ENCODE measurements at places on chromosomes 13 and 19.

GRCh38 chr19:23436318-23436717, 41.0 kb upstream of the ZNF91 start:
- no peak for DNase-seq

- no peak for DNase-seq
These were observed 39.6 kb downstream of the C1QTNF9 start for GRCh38 chr13:24348797-24349515.

DNA sequence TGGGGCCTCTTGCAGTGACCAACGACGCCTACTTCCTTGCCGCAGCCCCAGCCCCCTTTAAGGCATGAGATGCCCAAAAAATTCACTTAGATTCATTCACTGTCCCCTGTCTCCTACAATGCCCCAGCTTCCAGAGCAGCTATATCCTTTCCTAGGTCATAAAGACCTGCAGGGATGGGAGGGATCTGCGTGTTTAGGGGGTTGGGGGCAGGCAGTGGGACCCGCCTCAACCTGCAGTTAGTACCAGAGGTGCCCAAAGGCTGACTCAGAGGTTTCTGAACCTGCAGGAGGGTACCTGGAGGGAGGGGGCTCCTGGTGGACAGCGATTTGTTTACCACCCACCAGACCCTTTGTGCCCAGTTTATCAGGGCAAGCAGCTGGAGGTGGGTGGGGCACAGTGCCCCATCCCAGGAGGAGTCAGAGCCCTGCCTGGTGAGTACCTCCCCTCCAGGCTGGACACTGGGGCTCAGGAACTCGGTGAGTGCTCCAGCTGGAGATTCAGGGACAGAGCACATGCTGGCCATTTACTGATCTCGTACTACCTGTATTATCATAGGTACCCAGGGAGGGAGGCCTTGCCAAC, 10.1 kb downstream of the RPS28 start:
- no peak for DNase-seq

DNA sequence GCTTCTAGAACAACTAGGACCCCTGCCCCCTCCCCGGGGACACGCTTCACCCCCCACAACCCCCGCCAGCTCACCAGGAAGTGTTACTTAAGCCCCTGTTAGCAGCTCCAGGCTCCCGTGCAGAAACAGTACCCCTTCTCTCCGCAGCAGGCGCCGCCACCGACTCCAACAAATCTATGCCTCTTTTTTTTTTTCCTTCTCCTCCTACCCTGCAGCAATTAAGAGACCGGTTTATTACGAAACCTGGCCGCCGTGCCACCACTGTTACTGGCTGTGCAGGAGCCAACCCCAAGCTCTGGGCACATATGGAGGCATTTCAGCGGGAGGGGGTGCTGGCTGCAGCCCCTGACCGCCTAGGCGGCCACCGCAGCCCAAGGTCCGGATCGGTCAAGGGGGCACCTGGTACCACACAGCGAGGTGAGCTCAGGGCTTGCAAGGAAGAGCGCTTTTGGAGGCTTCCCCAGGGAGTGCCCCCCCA, 2.4 kb downstream of the GADD45B start:
- DNase-seq = no peak

DNA sequence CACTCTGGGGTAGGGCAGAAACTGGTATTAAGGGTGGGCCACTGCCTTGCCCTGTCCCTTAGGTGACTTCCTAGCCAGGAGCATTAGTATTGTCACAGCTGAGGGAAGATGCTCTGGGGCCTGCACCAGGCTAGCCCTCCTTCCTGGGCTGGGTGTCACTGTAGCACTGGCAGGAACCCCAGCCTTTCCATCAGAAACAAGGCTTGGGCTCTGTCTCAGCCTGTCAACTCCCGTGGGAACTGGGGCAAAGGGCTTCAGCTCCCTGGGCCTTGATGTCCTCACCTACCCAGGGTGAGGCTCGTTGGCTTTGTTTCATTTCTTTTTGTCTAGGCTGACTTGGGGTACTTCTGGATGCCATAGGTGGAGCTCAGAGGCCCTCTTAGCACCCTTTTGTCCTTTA, 18.0 kb downstream of the PAF1 start:
- DNase-seq = no peak

- DNase-seq = no peak
These were observed 1.1 kb upstream of the FAM174C start for GRCh38 chr19:1274081-1274851.

DNA sequence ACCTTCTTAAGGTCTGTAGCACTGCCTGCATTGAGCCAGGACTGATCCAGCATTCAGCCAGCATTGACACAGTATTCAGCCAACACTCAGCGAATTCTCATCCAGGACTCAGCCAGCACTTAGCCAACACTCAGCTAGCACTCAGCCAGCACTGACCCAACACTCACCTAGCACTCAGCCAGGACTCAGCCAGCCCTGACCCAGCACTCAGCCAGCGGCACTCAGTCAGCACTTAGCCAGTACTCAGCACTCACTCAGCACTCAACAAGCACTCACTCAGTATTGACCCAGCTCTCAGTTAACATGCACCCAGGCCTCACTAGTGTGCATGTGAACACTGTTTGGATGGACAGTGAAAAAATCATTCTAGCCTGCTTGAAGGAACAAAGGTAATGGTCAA, 55.0 kb downstream of the TSHZ3 start:
- DNase-seq = no peak

DNA sequence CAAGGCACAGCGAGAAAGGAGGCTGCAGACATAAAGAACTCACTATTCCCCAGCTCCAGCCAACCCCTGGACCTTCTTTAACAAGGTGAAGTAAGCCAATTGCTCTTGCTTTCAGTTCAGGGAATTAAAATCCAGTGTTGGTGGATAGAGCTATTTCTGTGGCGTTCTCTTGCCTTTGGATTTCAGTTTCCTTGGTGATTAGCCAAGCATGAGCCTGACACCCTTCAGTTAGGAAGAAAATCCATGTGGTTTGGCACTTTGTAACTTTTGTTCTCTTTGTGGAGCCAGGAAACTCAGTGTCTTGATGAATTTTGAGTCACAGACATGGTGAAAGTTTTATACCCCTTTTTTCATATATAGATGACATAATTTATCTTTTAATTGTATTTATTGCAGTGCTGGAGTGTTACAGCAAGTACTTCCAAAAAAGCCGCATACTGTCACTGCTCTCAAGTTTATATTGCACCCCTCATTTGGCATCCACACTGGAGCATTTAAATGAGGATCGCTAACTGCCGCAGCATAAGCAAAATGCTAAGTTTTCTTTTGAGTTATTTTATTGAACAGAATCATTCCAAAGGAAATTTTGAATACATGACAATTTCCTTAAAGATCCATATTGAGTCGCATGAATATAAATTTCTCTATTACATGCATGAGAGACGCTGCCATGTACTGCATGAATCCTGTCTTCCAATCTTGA, 406.8 kb downstream of the MYO16 start:
- DNase-seq = no peak

DNA sequence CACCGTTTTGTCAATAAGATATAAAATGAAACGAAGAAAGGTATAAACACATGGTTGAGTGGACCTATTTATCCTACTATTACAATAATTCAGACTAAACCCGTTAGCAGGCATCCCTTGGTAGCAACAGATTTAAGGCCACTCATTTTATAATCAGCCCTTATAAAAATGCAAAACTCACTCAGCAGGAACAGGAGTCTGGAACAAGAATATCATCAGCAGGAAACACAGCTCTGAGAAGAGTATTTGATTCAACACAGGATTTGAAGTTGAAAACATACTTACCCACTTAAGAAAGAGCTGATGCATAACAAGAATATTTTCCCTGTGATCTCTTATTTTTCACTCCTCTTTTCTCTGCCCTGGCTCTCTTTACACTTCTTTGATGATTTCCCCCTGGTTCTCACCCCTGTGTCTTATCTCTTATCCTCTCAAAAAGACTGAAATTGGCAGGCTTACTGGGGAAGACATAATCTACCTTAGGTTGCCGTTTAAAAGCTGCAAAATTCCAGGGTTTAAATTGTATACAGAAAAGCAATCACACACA, 1722.7 kb downstream of the SLITRK5 start:
- DNase-seq = no peak

All from activated CD4-positive, alpha-beta T cell treated with anti-CD3 and anti-CD28 coated beads, Interleukin-2, amount 50 U/mL, for 24 hours (primary cell).